Activated CD4-positive, alpha-beta T cell treated with anti-CD3 and anti-CD28 coated beads, Interleukin-2, amount 50 U/mL, for 4 hours (primary cell): ENCODE measurements at places on chromosomes 2 and 18.

GRCh38 chr18:45680066-45680690 is 43.8 kb upstream of the SLC14A1 start:
- no peak for DNase-seq

GRCh38 chr2:226320076-226320948 is 479.3 kb downstream of the IRS1 start:
- no peak for DNase-seq

DNA sequence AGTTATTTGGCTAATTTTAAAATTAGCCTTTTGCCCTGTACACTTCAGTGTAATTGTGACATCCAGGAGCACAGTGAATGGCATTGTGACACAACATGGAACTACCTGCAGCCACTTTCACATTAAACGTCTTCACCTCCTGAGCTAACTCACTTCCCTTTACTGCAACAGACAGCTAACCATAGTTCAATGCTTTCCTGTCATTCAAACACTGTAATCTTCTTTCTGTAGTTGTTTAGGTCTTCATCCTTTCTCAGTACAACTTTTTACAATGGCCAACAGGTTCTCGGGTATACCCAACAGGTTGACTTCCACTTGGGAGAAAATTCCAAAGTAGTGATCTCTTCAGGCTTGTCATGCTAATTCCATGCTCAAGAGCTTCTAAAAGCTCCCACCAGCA is 8.6 kb upstream of the AGPS start:
- DNase-seq = no peak

GRCh38 chr2:134377730-134378129 is 123.9 kb downstream of the MGAT5 start:
- DNase-seq = no peak

- no peak for DNase-seq
Observed at GRCh38 chr18:24378598-24378997, 19.0 kb downstream of the OSBPL1A start.

- no peak for DNase-seq
Observed at GRCh38 chr2:2901384-2902345, 476.0 kb downstream of the EIPR1 start.

DNA sequence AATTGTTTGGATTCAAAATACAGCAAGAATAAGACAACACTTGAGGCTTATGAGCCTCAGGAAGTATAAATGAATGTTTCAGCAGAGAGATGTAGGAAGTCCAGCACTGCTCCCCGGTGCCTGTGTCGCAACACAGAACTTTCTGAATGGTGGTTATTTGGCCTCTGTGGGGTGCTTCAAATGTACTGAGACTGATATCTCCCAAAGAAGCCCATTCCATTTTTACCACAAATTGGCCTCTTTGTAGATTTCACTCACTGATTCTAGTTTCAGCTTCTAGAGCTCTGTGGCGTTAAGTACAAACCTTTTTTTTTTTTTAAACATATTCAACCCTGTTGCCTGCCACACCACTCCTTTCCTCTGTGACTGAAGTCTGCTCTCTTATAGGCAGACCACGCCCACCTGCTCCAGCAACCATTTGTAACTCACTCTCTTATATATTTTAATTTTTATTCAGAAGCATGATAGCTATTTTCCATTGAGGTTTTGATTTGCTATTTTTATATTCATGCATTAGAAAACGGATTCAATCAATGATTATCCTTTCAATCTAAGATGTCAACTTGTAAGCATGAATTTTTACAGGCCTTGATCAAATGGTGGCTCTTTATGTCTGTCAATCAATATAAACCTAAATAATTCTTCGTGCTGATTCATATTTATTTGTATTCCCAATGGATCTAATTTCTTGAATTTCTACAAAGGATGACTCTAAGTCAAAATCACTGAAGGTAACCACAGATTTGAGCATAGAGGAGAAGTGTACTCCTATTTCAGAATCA is 277.1 kb upstream of the CCDC68 start:
- DNase-seq = no peak

DNA sequence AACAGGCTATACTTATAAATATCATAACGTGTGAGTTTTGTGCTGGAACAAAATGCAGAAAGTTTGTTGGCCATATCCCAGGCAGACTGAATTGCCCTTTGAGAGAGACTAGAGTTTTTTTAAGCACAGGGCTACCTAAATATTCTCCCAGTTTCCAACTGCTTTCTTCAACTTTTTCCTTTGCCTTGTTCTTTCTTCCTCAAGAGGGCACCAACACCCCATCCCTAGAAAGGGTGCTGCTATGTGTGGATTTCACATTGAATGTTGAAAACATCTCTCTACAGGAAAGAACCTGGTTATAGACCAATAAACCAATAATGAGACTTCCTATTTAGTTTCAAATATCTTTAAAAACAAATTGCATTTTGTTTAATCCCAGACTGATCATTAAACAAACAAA is 87.9 kb downstream of the ICOS start:
- DNase-seq = no peak

DNA sequence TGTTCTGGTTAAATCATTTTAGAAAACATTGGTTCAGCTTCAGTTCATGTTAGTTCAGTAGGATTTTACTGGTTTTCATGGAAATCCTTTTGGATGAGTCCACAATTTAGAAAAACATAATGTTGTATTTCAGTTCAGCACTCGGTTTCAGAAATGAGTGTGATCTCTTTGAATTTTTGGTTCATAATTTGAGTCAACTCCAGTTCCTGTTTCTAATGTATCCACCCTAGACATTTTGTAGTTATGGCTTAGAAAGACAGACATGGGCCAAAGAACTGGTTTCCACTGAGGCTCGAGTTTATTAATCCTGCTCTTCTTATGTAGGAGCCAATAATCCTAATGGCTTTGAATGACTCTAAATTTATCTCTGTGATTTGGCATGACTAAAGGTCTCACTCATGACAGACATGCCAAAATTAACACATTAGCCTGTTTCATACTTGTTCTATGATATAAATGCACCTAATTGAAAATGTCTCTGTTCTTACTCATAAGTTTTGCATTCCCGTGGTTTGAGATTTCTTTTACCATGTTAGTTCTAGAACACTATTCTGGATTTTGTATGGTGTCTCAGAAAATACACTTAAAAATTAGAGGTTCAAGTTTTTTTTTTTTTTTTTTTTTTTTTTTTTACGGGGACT is 82.3 kb upstream of the SPRED2 start:
- DNase-seq = no peak

GRCh38 chr18:39839782-39840181 is 2115.3 kb upstream of the PIK3C3 start:
- DNase-seq = no peak

DNA sequence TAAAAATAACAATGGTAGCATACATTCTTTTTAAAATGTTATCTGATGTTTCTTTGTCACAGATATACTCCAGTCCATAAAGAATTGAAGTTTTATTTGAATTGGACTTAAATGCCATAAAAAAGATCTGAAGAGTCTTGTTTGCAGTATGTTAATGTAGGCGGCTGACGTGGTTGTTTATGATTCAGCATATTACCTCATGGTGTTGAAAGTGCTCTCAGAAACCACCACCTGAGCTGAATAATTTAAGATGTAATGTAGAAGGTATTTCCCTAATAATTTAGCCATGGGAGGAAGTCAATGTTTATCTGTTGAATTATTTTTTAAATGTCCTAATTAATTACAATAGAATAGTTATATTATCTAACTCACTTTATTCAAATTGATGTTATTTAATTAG is 58.6 kb upstream of the CHN1 start:
- no peak for DNase-seq

- no peak for DNase-seq
Observed at GRCh38 chr2:119544939-119545475, 758 bp downstream of the CFAP221 start.
